ENCODE measurements at places on chromosomes 5 and 9. TPM values are rescaled to one million over a fixed set of nuclear protein-coding genes. Genes with fewer than 3 reads are reported as not detected.

- DNase-seq = no peak
Measured at GRCh38 chr5:172886974-172887501, 53.0 kb downstream of the ERGIC1 start.

Gene SPATA31E1
- total RNA-seq = not detected

DNA sequence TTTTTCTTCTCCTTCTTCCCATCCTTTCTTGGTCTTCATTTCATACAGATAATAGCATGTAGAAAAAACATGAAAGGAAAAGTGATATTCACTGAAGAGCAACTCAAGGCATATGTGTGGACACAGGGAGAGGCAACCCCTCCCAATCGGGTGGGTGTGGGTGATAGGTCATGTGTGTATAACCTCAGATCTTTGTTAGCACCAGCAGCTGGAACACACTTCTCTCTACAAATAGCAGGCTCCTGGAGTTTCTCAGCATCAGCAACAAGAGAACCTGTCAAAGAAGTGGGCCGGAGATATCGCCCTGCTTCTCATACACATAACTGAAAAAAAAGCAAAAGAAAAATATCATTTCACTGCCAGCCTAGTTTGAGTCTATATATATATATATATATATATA lies 426.4 kb downstream of the DTWD2 start:
- DNase-seq = no peak

- DNase-seq = no peak
Measured at GRCh38 chr5:5560016-5560415, 137.5 kb downstream of the ICE1 start.

DNA sequence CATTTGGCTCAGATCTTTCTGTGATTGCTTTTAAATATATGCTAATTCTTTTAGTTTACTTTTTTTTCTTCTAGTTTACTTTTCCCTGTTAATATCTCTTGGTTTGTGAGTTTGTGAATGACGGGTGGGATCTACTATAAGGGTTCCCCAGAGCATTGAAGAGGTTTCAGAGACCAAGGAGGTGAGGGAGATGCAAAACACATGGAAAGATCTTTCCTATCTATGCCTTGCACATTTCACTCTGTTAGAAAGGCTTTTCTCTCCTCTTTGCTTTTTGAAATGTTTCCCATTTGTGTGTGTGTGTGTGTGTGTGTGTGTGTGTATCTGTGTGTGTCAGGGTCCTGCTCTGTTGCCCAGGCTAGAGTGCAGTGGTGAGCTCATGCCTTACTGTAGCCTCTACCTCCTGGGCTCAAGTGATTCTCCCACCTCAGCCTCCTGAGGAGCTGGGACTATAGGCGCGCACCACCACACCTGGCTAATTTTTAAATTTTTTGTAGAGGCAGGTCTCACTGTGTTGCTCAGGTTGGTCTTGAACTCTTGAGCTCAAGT lies 50.7 kb downstream of the CNTLN start:
- DNase-seq = no peak

Gene PCAT7
- not detected for total RNA-seq

GRCh38 chr5:143931476-143931875 lies 119.5 kb downstream of the HMHB1 start:
- no peak for DNase-seq

DNA sequence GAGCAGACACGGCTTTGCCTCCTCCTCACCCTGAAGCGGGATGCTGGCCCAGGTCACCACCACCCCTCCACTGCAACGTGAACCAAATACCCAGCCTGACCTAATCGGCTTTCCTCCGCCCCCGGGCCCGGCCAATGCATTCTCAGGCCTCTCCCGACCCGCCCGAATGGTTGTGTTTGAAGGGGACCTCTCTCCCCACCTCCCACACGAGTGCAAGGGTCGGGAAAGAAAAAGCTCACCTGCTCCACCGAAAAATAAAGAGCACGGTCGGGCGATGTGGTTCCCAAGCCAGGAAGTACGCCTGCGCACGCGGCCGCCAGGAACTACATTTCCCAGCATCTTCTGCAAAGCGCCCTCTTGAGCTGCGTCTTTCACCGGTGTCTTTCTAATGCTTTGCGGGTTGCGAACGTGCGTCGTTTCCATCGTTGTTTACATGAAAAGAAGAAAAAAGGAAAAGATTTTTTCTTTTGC lies at the start of gene ZNF883:
Gene ZNF883, minus strand, starts transcription at position 282 of the 471 bp plus-strand sequence.
- no peak for DNase-seq

DNA sequence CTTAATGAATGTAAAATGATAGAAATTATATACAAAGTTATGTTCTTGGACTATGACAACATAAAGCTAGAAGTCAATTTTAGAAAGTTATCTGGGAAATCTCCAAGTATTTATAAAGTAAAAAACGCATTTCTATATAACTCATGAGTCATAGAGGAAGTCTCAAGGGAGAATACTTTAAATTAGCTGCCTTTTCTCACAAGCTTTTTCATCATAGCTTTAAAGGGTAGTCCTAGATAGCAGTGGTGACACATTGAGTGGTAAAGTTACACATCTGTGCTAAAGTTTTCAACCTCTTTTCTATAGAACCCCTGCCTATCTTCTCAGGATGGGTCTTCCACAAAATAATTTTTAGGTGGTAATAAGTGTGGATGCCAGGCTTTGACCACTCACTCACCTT lies 598.3 kb upstream of the FAM174A start:
- no peak for DNase-seq

- no peak for DNase-seq
Measured at GRCh38 chr9:107866711-107867311, 377.2 kb upstream of the KLF4 start.

Gene LCN1
- not detected for total RNA-seq

Gene SLC1A1
- 1.1 TPM for total RNA-seq

GRCh38 chr9:133669182-133669801 lies 33.1 kb downstream of the DBH start:
- no peak for DNase-seq

Gene SAXO1
- total RNA-seq = 0.56 TPM

Gene SEC24A
- total RNA-seq = 13.8 TPM

DNA sequence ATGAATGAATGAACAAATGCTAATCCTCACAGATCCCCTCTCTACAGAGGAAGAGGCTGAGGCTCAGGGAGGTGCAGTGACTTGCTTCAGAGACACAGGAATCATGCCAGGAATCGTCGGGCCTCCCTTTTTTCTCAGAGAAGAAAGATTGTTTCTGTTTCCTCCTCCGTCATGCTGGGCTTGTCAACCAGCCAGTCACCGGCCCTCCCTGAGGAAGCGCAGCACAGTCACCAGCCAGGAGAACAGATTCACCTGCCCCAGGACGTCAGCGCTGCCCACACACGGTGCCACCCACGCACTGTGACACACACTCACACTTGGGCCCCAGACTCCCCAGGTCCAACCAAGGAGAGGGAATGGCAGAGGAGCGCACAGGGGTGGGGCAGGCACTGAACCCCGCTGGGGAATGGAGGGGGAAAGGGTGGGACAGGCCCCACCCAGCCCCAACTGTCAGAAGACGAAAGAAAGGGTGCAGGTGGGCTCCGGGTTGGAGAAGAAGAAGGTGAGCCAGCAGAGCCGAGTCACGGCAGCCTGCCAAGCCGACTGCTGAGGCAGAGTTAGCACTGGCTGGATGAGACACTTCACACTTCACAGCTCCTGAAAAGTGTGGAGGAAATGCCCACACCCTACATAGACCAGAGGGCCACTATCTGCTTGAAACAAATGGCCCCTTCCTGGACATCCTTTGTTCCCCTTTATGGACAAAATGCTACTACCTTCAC lies 13.8 kb upstream of the ERGIC1 start:
- no peak for DNase-seq

- no peak for DNase-seq
Measured at GRCh38 chr9:91362051-91362611, 413 bp upstream of the AUH start.

- no peak for DNase-seq
Measured at GRCh38 chr9:75826314-75826713, 64.2 kb upstream of the PCSK5 start.

GRCh38 chr9:38065369-38066075 lies 3.5 kb downstream of the SHB start:
- no peak for DNase-seq

DNA sequence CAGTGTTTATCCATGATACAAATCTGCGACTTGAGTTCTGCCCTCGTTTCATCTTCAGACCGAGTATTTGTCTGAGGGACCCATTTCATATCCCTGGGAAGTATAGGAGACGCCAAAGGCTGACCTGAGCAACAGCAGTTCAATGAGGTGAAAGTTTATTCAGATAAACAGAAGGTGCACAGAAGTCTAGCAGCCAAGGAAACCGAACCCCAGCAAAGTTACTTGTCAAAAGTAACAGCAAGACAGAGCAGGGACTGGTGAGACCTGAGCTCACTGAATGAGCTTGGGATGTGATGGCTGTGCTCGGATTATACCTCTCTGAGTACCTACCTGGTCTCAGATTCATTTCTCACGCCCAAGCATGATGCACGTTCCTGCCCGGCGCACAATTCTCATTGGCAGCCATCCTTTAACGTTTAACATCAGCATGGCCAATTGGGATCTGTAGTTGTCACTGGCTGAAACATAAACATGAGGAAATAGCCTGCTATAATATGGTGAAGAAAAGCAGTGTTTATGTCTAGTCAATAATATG lies 599 bp downstream of the LYRM7 start:
- no peak for DNase-seq

Gene MARCOL
- total RNA-seq = not detected

- DNase-seq = peak; percentile 88
Measured at GRCh38 chr5:151686674-151687407, at the start of gene SPARC. SPARC (minus strand) TSS chr5:151686915; CDS start chr5:151676188, 10,727 bp downstream.

DNA sequence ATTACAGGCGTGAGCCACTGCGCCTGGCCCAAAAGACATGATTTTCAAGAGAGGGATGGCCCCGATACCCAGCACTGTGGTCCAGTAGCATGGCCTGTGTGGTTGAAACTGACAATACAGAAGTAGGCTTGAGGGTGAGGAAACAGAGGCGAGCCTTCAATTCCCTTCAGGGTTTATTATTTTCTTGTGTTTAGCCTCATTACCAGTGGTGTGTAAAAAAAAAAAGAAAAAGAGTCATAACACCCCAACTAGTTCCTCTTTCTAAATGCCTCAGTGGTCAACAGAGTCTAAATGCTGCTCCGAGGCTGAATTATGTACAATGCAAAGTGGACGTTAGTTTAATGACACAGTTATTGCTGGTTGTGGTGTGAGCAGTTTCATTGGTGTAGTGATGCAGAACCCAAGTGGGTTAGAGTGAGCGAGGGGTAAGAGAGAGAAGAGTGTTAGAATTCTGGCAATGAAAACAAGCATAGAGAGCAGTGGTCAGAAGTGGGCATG lies 58.8 kb downstream of the SNX30 start:
- no peak for DNase-seq

DNA sequence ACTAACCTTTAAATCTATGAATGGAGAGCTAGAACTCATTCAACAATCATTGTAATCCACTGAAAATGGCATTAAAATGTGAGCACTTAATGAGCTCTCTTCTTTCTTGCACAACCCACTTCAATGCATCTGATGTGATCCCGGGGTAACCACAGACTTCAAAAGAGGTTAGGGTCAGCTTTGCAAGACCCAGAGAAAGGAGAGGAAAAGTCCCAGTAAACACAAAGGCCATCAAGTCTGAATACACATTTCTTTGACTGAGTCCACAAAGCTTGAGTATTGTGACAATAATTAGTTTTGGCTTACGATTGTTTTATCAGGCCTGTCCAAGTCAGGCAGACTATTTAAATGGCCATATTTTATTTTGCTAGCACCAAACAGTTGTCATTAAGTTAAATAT lies 148.8 kb upstream of the ZNF608 start:
- no peak for DNase-seq

- no peak for DNase-seq
Measured at GRCh38 chr5:164097749-164098148, 592.3 kb downstream of the MAT2B start.

DNA sequence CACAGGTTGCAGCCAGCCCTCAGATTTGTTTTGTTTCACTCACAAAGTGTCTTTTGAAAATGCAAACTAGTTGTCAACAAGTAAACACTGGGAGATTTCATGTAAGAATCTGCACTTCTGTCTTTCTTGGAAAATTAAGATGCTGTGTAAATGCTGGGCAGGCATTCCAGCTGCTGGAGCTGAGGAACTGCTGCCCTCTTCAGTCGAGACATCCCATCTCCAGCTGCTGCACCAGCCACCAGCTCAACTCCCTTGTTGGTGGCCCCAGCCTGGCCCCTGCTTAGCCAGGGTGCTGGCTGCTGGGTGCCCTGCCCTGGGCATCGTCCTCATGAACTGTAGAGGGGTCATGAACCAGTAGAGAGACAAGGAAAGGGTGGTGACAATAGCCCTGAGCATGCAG lies 33.1 kb upstream of the AFAP1L1 start:
- DNase-seq = no peak

DNA sequence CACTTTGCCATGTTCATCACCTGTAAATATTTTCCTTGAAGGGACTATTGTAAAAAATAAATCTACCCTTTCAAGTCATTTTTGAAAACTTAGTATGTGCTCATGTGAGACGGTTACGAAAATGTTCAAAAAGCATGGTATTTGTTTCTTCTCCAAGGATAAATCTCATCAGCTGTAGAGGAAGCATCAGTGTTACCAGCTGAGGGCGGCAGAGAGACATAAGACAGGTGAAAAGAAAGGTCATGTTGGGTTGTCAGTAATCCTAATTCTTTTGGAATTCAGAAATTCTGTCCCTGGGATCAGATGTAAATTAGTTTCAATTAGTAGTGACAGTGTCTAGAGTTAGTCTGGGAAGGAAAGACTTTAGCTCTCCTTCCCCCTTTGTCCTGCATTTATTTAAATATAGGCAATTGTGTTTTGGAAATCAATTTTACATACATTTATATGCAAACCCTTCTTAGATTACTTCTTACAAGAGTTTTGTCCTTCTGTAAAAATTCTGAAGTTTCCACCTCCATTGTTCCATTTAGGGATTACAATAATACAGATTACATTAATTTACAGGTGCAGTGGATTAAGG lies 791.9 kb upstream of the CDH6 start:
- no peak for DNase-seq

GRCh38 chr5:123099514-123100151 lies 10.6 kb downstream of the PRDM6 start:
- no peak for DNase-seq

DNA sequence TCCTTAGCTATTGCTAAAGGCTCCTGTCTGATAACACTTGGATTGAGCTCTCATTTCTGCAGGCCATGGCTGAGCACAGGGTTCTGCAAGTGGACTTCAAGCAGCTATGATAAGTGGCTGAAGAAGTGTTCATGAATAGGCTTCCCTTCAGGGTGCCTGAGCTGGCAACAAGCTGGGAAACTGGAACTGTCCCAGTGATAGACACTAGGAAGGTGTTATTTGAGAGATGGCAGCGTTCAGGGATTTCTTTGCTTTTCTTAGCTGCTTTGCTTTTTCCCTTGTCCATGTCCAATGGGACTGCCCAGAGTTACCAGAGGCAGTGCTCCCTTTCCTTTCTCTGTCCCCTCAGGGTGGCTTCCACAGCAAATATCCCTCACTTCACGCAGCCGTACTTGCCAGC lies 75.8 kb downstream of the INIP start:
- no peak for DNase-seq

- no peak for DNase-seq
Measured at GRCh38 chr5:61348447-61348846, 16.4 kb downstream of the ZSWIM6 start.

DNA sequence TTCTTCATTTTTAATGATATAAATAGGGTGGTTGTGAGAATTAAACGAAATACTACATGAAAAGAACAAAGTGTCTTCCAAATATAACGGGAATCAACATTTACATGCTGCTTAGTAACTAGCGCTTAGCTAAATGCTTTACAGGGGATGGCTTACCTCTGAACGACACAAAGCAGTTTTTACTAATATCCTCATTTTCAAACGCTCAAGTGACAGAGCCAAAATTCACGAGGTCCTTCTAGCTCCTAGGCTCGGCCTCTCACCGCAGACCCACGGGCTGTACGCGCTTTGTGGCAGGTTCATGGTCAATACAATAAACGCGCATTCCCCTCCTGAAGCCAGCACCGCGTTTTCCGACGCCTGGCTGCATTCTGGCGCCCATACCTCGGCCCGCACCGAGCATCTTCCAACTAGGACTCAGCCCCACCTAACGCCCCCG lies 442 bp downstream of the ZNF510 start:
- DNase-seq = no peak
